ENCODE measurements at places on chromosomes 1 and 21.

GRCh38 chr1:69403756-69404320 is 163.9 kb upstream of the LRRC7 start:
- no peak for DNase-seq

DNA sequence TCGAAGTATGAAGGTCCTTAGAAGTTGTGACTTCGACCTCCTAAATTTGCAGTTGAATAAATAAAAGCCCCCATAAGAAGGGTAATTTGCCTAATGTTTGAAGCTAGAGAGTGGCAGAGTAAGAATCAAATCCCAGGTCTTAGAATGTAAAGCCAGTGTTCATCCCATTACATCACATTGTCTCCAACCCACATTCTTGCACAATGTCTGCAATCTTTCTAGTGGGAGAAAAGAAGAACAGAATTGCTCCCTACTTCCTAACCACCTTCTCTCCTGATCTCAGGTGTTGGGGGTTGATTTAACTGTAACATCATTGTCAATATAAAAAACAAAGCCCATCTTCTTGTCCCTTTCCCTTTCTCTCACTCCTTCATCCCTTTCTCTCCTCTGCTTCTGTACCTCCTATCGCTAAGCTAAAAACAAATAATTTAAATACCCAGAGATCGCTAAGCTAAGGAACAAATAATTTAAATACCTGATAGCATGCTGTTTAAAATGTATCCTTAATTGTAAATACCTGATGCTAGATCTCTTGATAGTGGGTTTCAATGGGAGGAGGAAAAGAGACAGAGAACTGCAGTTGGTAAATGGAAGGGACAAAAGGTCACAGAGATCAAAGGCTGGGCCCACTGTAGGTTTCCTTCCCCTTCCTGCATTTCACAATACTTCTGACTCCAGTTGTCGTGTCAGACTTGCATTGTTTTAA is 32.1 kb upstream of the CCDC190 start:
- DNase-seq = no peak

DNA sequence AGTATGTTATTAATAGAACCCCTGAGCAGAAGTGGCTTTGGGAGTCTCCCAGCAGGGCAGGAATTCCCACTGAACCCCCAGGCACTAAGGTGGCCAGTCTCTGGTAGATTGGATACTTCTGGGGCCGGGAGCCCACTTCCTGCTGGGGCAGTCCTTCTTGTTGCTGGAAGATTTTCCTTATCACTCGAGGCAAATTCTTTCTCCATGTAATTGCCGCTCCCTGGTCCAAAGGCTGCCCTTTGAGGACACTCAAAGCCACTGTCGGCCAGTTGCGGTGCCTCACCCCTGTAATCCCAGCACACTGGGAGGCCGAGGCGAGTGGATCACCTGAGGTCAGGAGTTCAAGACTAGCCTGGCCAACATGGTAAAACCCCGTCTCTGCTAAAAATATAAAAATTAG is 22.6 kb upstream of the TNFRSF1B start:
- DNase-seq = no peak

- no peak for DNase-seq
Observed at GRCh38 chr1:49995734-49996133, 28.0 kb downstream of the AGBL4 start.

DNA sequence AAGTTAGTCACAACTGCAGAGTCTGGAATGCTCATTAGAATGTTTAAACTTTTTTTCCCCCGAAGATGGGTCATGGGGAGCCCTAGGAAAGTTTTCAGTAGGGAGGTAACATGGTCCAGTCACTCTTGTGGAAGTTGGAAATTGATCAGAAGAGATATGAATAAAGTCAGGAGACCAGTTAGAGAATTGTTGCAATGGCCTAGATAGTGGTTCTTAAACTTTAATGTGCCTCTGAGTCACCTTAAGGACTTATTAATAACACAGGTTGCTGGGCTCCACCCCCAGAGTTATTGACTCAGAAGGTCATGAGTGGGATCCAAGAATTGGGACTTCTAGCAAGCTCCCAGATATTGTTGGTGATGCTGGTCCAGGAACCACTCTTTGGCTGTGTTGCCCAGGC is 3.2 kb upstream of the TFAP2E start:
- no peak for DNase-seq

DNA sequence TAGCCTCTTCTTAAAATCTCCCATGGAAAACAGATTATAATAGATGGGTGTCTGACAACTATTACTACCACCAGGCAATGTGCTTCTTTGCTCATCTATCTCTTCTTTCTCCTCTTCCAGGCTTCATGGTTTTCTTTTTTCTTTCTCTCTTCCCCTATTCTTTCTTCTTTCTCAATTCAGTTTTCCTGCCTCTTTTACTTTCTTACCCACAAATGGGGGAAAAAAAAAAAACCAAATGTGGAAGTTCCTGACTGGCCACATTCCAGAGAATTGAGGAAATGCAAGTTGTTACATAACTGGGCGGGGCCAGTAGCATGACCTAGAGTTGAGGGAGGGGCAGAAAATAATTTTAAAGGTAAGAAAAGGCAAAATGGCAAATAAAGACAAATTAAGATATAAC is 10.9 kb upstream of the SMG7 start:
- DNase-seq = no peak

DNA sequence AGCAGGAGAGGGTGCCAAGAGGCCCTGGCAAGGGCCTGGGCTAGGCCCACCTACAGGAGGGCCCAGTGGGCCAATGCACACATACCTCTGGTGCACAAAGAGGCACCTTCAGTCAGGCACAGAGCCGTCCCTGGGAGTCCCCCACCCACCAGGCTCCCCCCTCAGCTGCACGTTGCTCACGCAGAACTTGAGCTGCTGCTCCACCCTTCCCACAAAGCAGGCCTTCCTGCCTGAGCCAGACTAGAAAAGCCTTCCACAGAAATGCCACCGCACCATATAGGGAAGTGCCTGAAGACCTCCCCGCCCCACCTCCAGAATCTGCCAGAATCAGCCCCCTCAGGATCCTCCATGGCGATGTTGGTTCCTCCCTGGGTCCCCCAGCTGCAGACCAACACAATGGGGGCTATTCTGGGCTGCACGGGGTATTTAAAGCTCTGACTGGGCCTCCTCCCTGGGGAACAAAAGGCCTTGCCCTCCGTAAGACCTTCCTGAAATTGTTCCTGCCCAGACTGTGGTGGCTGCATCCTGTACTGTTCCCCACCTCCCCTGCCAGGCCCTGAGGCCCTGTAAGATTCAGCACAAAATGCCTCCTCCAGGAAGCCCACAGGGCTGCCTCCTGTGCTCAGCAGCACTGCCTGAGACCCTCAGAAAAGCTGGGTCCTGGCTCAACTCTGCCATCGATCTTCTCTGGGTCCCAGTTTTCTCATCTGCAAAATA is 27.2 kb downstream of the HSPG2 start:
- DNase-seq = no peak

DNA sequence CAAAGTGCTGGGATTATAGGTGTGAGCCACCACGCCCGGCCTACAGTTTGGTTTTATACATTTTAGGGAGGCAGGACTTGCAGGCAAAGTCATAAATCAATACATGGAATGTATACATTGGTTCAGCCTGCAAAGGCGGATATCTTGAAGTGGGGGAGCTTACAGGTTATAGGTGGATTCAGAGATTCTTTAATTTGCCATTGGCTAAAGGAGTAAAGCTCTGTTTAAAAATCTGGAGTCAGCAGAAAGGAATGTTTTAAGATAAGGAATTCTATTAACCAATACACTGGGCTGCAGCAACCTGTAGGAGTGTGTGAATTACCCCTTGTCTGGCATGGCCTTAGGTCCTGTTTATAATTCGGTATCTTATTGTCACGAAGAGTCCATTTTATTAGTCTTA is 57.6 kb downstream of the OPTC start:
- no peak for DNase-seq

- no peak for DNase-seq
Observed at GRCh38 chr1:29708796-29709703, 472.7 kb downstream of the PTPRU start.

DNA sequence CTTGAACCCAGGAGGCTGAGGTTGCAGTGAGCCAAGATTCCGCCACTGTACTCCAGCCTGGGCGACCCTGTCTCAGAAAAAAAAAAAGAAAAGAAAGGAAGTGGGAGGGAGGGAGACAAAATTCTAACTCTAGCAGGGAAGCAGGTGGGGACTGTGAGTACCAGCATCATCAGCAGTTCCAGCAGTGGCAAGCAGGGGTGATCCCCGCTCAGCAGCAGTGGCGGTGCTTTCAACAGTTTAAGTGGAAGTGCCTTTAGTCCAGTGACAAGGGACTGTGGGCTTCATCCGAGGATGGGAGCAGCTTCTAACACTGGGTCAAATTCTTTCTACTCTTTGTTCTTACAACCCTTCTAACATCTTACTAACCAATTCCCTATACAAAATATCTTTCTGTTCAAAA is 858.1 kb upstream of the ADAMTS5 start:
- no peak for DNase-seq

DNA sequence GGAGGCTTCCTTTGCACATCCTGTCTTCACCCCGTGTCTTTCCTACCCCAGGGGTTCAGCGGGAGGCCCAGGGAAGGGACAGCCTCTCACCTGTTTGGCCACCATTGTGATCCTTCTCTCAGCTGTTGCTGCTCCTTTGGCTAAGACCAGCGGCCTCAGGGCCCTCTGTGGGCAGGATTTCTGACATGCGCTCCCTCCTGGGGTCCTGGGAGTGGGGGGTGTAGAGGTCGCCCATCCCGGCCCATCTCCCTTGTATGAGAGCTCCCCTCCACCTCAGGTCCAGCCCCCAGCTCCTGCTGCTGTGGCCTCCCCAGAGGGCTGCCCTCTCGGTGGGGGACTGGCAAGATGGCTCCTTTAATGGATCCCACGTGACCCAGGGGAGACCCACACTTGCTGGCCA is 120.5 kb downstream of the PRDM2 start:
- no peak for DNase-seq

DNA sequence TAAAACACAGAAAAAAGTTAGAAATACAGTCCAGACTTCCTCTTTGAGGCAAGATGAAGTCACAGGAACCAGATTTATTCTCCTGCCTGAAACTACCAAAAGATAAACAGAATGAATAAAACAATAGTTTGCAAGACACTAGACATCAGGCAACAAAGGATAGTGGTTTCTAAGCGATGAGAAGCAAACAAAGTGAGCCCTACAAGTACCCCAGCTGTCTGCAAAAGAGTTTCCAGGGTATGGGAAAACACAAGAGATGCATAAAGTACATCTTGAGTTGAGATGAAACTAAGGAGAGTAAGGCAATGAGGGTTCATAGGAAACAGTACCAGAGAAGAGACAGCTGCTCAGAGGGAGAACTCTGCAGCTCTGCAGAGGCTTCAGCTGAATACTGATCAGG is 83.3 kb upstream of the COL24A1 start:
- DNase-seq = no peak

GRCh38 chr1:29893806-29894205 is 657.5 kb downstream of the PTPRU start:
- DNase-seq = no peak

GRCh38 chr1:230292689-230293389 is 133.3 kb downstream of the PGBD5 start:
- no peak for DNase-seq

DNA sequence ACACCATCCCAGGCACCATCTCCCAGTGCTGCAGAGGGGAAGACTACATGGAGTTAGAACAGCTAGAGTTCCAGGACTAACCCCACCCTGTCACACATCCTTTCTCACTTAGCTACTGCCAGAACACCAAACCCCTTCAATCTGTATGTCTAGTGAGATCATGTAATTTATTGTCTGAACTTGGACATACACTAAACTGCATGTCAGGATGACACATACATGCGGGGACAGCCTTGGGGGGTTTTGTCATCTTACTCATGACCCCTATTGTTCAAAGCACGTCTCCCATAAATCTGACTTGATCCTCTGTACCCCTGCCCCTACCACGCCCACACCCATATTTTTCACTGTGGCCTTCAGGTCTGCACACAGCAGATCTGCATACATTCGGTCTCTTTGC is 71.3 kb downstream of the GABPA start:
- DNase-seq = no peak

DNA sequence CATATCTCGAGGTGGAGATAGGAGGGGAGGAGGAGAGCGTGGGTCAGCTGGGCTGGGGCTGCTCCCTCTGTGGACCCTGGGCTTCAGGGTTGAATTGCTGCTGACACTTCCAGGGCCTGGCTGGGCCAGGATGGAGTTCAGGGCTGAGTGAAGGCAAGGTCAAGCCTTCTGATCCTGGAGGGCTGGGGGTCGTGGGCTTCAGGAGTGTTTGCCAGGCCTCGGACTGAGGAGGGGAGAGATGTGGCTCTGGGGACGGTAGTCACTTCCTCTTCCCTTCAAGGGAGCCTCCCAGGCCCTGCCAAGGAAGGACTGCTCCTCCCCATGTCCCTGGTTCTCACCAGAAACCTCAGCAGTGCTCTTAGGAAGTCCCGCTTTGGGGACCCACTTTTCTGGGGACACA is 12.1 kb upstream of the FAM131C start:
- DNase-seq = no peak

DNA sequence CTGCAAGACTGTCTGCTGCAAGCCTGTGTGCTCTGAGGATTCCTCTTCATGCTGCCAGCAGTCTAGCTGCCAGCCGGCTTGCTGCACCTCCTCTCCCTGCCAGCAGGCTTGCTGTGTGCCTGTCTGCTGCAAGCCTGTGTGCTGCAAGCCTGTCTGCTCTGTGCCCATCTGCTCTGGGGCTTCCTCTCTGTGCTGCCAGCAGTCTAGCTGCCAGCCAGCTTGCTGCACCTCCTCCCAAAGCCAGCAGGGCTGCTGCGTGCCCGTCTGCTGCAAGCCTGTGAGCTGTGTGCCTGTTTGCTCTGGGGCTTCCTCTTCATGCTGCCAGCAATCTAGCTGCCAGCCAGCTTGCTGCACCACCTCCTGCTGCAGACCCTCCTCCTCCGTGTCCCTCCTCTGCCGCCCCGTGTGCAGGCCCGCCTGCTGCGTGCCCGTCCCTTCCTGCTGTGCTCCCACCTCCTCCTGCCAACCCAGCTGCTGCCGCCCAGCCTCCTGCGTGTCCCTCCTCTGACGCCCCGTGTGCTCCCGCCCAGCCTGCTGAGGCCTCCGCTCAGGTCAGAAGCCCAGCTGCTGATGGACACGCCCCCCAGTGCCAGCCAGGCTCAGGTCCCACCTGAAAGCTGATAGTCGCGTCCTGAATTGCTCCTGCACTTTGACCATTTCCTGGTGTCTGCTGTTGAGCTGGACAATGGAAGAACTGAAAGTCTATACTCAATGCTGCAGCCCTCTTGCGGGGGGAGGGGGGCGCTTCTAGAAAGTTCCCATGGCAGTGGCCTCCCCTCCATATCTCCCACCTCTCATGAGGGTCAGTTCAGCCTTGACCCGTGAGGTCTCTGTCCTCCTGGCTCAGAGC is 1.2 kb downstream of the KRTAP10-4 start:
- no peak for DNase-seq

GRCh38 chr1:55334160-55334559 is 119.0 kb upstream of the USP24 start:
- DNase-seq = no peak

- DNase-seq = peak; percentile 15
Observed at GRCh38 chr1:108560189-108560873, 431 bp downstream of the EEIG2 start.
